Upper lobe of right lung (tissue), 1 donor: ENCODE measurements at places on chromosomes 3 and 15.

DNA sequence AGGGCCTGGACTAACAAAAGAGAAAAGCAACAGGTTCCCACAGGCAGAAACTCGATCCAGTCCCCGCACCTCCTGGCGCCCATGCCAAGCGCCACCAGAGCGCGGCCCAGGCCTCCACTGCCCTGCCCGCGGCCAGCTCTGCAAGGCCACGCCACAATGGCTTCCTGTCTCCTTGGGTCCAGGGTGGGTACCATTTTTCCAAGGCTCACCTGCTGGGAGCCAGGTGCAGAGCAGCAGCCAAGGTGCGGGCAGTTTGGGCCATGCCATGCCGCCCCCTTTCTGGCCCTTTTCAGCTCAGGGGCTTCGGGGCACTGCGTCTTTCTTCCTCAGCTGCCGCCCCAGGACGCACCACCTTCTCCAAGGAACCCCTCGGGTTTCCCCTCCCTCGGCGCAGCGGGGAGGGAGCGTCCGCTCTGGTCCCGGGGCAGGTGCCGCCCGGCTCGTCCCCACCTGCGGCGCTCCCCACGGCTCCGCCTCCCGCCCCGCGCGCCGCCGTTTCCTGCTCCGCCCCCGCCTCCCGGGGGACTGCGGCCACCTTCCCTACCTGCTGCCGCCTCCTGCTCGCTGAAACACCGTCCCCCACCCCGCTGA, at the start of gene ILDR1:
TSS of gene ILDR1 (minus strand) at position 437 of the 591 bp plus-strand sequence. CDS start at position 267, 170 bp downstream.
- peak; percentile 87 for DNase-seq

DNA sequence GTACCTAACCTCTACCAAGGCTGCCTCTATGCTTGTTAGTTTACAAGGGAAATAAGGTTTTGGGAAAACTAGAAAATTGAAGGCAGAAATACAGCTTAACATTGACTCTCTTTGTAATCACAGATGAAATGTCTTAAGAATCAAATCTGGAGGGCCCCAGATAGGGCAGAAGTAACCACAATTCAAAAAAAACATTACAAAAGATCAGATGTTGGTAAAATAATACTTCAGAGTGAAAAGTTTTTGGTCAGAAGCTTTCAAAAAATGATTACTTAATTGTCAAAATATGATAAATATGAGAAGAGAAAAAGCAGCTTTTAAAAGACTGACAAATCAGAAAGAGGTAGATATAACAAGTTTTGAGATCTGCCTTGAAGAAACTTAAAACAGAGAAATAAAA, 425.1 kb upstream of the NECTIN3 start:
- DNase-seq, result no peak

GRCh38 chr3:78086150-78086549, 1046.3 kb downstream of the ROBO2 start:
- DNase-seq, result no peak

DNA sequence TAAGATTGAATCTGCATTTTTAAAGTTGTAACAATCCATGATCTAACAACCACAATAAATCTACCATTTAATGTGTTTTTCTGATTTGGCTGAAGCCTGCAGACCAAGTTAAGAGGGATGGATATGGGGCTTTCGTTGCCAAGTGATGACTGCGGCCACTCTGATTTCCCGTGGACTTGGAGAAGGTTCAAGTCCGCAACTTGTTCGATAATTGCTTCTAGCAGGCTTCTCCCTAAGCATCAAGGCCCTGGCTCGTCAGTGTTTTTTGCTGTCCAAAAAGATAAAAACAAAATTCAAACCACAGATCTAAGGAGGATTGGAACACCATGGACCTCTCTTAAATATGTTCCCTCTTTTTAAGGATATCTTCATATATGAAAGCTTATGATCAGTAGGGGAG, 256.6 kb downstream of the CNTN3 start:
- DNase-seq, result no peak

DNA sequence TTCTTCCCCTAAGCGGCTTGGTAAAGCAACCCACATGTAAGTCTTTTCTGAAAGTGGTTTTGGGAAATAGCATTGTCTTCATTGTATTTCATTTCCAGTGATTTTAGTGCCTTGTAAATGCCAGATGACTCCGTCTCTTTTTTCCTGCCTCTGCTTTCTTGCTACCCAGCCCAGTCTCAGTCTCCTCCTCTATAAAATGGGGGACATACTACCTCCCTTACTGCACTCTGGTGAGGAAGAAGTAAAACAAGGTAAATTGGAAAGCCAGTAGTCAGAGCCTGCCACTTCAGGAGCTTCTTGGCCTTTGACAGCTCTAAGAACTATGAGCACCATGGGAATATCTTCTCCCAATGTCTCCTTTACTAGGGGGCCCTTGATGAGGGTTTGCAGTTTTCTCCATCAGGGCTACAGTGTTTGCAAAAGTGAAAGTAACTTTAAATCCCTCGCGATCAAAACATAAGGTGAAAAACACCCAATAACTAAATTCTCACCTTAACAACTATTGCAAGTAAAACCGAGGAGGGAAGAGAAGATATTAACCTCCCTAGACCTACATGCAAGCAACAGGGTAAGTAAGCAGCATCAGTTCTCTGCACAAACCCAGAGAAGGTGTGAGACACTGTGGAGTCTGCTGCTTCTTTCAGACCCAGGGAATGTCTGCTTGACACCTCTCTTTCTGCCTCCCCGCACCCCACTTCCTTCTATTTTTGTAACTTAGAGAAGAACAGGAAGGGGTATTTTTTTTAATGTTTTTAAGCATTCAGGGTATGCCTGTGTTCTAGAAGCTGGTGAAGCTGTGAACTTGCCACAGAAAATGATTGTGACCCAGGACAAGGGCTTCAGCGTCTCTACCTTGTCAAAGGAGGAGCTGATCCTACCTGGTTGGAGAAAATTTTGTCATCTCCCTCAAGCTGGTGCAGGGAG, 159.1 kb upstream of the EOMES start:
- no peak for DNase-seq

DNA sequence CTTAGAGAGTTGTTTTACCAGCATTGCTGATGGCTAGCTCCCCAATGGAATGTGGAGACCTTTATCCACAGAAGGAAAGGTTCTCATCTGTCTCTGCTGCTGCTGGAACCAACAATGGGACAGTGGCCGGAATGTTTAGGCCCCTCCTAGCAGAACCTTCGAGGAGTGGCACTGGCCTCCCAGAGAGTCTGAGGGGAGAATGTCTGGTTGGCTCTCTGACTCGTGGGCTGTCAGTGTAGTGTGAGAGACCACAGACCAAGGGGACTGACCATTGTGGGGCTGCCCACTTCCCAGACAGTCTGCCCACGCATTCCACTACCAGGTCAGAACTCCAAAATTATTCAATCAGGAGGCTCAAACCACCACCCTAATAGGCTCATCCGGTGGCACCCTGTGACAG, 5.1 kb downstream of the RASL12 start:
- DNase-seq, result no peak

DNA sequence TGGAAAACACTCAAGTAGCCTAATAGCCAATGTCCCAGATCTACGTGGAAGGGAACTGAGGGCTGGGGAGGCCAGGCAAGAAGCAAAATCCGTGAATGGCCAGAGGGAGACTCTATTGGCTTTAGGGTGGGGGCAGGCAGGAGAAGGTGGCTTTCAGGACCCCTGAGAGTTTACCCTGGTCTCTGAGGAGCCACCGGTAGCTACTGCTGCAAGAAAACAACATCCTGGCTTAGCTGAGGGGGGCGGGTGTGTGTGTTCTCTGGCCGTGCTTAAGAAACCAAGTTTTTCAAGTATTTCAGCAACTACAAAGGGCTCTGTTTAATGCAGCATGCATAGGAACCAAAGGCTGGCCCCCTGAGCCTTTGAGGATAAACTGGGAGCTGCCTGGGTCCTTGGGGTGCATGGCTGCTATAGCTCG, 47.6 kb upstream of the TRPM1 start:
- no peak for DNase-seq

- DNase-seq, result peak; percentile 81
These were observed 6.8 kb upstream of the POLG start for GRCh38 chr15:89341316-89342005.

DNA sequence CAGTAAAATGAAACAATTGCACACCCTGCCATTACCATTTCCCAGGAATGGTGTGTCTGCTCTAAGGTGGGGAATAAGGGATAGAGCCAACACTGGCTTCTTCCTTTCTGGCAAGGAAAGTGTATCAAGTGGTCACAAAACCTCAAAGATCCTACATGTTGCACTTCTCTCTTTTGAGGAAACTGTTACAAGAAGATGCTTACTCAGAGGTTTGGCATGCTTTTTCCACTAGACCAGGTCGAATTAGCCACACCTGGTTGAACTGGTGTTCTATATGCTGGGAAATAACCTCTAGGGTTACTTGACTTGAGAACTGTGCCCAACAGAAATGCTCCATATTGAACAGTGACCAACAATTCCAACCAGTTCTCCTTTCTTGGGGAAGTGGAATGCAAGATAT, 102.9 kb downstream of the LRRN1 start:
- DNase-seq, result no peak

DNA sequence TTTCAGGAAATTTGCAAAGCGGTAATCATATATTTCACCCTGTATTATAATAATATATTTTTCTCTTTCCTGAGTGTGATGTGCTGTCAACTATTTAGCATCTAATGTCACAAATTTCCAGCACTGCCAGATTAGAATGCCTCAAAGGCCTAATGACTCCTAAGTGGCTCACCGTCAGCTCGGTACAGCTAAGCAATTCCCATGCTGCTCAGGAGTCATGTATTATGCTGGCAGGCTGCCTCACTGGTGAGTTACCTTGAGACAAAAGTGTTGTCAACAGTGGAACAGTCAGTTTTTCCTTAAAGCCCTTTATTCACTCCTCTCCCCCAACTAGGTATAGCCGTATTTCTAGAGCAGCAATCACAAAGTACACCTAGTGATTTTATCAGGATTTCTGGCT, 83.6 kb downstream of the NSUN3 start:
- no peak for DNase-seq

DNA sequence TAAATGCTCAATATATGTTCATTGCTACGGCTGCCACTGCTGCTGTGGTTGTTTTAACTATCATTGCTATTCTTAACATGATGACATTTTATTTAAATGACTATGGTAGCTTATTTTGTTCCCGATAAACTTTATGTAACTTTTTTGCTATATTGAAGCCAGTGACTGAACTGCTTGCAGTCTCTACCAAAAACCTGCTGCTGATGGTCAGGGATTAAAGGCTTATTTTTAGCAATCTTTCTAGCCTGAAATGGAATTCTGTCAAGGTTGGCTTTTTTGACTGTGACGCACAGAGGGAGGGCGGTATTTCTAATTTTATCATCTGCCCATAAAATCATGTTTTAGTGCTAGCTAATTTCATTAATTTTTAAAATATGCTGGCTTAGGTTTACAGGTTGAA, 271.8 kb downstream of the KCNH8 start:
- DNase-seq, result no peak

DNA sequence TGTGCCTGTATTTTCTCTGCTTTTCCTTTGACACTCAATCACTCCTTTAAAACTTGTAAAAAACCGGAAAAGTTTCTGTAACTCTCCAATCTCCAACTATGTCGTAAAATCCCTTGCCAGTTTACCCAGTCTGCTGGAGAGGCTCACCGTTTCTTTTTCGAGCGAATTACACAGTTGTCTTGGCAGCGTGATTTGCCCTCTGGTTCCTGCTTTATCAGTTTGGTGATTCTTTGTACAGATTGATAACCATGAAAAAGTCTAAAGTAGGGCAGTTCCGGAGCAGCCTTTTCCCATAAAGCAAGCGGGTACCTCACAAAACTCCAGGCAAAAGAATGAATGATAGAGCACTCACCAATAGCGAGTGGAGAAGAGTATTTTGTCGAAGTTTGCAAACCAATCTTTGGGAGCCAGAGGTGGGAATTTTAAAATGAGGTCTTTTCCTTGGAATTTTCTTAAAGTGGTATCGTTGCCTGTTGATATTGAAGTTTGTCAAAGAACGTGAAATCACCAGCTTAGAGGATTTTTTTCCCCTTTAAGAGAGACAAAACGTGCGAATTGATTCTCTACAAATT, at the start of gene TTC23:
TSS of gene TTC23 (minus strand) at position 312 of the 572 bp plus-strand sequence. CDS start 20,869 bp downstream, outside the sequence.
- DNase-seq, result no peak

- DNase-seq, result no peak
These were observed 61.2 kb downstream of the SENP2 start for GRCh38 chr3:185647134-185647879.

- DNase-seq, result no peak
These were observed 203.5 kb upstream of the NANOGP8 start for GRCh38 chr15:35288580-35288979.

GRCh38 chr15:33742800-33743199, 225.5 kb upstream of the CHRM5 start:
- no peak for DNase-seq

- no peak for DNase-seq
These were observed 1.1 kb downstream of the BAHD1 start for GRCh38 chr15:40441565-40442531.

DNA sequence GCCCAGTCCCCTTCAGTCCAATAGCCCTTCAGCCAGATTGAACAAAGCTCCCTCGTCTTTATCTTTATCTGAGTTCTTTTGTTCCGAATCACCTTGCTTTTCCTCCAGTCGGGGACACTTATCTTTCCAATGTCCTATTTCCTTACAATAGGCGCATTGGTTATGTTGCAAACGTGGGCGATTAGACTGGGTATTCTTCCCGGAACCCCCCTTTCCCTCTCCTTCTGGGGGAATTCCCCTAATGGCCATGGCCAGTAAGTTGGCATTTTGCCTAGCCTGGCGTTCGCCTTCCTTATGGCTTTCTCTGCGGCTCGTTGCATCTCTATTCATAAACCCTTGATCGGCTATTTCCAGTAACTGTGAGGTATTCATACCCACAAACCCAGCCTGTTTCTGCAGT, 82.2 kb upstream of the VEPH1 start:
- no peak for DNase-seq

DNA sequence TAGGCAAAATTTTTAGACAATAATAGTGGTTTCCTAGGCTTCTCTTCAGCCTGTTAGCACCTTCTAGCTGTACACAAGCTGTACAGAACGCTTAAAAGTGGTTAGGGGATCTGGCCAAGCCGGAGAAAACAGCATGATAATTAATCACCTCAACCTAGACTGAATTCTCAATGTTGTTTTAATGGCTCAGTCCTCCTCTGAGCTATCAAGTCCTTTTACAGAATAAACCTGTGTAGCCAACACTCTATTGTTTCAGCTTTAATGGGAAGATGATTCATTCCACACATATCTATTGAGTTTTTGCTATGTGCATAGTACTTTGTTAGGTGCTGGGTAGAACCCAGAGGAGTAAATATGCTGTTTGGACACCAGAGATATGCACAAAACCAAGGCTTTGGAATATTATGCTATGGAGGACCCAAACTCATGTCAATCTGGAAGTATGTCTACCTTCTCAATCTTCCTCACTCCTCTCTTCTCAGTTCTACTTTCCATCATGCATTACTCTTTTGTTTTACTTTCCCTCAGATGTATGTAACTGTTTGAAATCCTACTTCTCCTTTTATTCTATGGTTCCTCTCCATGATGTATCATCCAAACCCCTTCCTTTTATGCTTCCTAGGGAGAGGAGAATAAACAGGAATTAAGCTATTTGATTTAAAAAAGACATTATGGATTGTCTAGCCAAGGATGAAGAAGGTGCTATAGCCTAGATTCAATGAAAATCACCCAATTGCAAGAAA, 27.6 kb upstream of the UBE2E2 start:
- no peak for DNase-seq

- DNase-seq, result no peak
These were observed 9.5 kb downstream of the CFAP44 start for GRCh38 chr3:113431811-113432210.
